NCI-H2171 treated with DMSO at 0.1 percent for 48 hours (cell line): ENCODE measurements at places on chromosomes 3 and 15.

DNA sequence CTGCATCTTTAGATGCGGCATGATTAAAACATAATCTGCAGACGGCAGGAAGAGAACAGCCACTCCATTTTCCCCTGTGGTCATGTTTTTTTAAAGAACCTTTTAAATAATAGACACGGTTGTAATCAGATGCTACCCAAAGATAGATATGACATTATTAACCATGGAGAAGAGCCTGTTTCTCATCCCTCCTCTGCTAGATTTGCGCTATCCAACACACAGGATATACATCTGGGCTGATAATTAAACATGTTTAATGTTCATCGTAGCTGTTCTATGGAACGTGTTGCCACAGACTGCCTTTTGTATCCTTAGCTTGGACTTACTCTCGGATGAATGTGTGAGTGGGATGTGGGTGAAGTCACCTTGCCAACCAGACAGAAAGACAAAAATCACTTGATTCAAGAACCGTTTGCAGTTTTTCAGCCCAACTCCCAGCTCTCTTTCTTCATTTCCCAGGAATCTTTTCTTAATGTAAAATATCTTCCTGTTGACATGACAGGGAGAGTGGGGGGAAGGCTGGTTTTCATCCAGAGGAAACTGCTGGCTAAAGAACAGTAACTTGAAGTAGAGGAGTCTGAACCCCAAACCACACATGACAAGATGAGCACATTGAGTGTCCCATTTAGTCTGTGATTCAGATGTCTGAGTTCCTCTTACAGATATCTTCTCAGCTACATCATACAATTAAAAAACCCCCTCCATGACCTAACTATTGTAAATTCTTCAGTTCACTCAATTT is 118.6 kb upstream of the PRICKLE2 start:
- DNase-seq, result no peak

DNA sequence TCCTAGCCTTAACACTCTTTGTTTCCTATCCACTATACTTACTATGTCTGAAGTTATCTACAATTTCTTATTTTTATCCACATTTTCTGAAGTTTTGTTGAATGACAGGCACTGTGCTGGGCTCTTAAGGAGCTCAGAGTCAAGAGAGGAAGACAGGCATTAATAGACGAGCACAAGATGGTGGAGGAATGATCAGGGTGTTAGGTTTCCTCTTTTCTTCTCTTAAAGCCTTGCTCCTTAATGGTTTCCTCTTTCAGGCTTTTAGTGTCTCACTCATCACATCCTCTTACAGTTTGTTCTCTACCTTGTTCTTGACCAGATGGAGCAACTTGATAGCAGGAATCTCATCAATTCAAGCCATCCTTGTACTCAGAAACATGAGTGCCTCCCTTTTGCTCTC is 52.9 kb upstream of the BCL6 start:
- peak; percentile 3 for DNase-seq

DNA sequence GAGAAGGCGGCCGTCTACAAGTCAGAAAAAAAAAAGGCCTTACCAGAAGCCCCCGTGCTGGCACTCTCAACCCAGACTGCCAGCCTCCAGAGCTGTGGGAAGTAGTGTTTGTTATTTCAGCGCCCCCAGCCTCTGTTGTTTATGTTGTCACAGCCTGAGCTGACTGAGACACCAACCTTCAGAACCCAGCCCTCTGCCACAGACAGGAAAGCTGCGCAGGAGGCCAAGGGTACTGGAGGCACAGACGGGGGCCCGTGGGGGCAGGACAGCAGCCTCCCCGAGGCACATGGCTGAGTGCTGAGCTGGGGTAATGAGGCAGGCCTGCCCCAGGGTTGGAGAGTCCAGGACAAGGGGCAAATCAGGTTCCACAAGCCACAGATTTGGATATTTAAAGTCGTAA is 33.7 kb downstream of the HCN4 start:
- no peak for DNase-seq

DNA sequence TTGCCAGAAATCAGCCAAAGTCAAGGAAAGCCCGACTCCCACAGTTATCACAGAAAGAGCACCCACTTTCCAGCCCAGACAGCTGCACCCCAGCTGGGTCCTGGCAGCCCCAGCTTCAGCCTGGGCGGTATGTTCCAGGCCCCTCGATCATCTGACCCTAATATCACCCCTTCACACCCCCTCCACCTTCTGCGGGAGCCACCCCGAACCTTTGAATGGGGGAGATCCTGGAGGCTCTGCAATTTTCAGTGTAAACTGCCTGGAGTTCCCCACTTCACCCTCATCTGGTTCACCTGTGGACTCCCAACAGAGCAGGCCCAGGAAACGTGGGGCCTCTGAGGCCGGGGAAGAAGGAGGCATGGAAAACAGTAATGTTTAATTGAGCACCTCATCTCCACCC is 5.9 kb downstream of the PRSS50 start:
- no peak for DNase-seq

- DNase-seq, result no peak
Observed at GRCh38 chr15:78645009-78645408, 4.0 kb upstream of the CHRNB4 start.

DNA sequence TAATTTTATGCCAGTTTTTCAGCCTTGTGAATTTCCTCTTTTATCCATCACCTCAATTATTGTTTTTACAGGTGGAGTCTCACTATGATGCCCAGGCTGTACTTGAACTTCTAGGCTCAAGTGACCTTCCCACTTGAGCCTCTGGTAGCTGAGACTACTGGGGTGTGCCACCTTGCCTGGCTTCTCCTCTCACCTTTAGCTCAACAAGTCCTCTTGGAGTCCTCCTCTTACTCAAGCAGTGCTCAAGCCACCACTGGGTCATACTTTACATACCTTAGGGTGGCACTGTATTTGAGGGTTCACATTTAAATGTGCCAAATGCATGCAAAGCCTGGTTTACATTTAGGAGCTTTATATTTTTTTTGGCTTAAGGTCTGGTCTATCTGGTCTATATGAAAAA is 350.1 kb upstream of the MCTP2 start:
- DNase-seq, result no peak

DNA sequence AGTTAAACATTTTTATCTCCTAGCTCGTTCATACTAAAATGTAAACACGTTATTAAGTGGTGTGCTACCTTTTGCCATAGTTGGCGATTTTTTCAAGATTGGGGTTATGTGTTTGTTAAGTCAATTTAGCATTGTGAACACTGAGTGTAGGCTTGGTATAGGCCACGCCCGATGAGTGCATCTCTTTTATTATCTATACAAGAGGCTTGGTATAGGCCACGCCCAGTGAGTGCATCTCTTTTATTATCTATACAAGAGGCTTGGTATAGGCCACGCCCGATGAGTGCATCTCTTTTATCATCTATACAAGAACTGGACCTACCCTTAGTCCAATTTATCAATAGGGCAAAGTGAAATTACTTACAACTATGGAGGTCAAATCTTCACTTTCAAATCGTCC is 70.4 kb downstream of the NIPA2 start:
- DNase-seq, result no peak

- DNase-seq, result peak; percentile 87
Observed at GRCh38 chr15:43920815-43921214, 94.0 kb downstream of the WDR76 start.

DNA sequence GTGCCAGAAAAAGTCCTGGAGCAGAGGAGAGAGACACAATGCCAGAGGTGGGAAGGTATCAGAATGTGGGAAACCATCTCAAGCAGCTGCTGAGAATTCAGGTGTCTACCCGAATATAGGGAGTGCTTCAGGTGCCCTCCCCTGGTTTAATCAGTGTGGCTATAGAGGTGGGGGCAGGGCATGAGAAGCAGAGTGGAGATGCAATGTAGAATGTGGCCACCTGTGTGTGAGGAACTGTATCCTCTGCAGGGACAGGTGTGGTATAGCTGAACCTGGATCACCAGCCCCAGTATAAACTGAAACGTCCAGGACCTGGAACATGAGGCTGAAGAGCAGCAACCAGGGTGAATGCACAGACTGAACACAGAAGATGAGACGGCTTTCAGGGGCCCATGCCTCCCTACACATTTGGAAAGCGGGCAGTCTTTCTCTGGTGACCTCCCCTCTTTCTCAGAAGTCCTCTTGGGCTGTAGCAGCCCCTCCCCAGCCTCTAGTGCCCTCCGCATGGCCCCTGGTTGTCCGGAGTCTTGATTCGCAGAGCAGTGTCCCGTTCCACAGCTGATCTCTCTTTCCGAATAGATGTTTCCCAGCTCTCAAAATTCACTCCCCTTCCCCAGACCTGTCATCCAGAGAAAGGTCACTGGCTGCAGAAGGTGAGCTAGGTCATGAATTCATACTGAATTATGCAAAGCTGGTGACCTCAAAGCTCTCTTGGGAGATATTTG is 103.1 kb downstream of the ABHD5 start:
- DNase-seq, result no peak

DNA sequence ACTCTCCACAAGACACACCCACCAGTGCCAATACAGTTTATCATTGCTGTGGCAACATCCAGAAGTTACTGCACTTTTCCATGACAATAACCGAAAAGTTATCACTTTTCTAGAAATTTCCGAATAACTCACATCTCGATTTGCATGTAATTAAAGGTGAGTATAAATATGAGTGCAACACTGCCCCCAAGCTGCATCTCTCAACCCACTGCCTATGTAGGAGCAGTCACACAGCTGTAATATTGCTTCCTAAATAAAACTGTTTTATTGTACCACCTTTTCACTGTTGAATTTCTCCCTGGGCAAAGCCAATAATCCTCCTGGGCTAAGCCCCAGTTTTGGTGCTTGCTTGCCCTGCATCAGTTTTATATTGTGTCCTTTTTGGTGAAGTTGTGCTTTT is 601.0 kb upstream of the EPHA6 start:
- no peak for DNase-seq

DNA sequence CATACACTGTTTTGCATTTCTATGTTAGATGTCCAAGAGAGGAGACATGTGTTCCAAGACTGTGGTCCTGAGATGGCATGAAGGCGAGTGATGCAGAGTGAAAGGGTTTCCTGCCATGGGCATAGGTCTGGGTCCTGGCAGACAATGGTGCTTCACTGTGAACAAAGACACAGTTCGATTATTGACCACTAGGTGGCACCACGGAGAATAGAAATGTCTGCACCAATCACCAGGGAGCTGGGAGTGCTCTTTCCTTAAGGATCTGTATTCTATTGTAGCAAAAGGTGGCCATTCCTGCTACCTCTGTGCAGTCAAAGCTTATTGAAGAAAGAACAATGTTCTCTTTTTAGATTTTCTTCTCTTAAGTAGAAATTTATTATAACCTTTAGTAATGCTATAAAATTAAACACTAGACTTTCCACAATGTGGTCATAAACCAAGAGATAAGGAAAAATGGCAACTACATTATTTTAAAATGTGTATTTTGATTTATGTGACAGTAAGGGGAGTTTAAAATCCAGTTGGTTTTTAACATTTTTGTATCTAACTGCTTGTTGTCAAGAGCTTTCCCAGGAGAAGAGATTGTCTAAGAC is 88.7 kb downstream of the GABRG3 start:
- peak; percentile 67 for DNase-seq

GRCh38 chr3:128895843-128896697 is 16.6 kb downstream of the ACAD9 start:
- no peak for DNase-seq

DNA sequence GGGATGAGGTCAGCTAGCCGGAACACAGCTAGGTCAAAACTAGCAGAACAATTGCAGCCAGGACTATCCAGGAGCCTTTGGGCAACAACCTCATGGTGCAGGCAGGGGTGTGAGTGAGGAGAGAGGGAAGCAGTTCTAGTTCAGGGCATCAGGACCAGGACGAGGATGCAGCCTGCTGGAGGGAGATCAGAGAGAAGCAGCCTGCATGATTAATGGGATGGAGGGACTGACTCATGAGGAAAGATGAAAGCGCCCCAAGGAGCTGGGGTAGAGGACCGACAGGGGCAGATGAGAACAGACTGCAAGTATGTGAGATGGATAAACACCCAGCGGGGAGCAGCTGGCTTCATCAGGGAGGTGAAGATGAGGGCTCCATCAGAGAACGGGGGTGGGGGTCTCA is 37.9 kb upstream of the LRTM1 start:
- DNase-seq, result no peak

- no peak for DNase-seq
Observed at GRCh38 chr3:18556503-18557135, 131.5 kb upstream of the SATB1 start.

DNA sequence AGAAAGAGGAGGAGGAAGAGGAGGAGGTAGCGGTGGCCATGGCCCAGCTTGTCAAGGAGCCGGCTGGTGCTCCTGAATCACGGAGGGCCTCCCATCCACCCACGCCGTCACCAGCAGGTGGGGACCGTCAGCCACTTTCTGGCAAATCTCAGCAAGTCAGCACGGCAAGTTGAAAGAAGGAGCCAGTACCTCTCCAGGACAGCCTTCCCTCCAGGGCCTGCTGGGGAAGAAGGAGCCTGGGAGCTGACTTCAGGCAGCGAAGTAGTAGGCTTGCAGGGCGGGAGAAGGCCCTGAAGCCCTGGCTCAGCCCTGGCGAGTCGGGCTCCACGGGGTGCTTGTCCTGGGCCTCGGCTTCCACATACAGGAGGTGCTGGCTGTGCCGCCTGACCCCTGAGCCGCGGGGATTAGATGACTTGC is 99.2 kb upstream of the TRPM1 start:
- DNase-seq, result no peak

DNA sequence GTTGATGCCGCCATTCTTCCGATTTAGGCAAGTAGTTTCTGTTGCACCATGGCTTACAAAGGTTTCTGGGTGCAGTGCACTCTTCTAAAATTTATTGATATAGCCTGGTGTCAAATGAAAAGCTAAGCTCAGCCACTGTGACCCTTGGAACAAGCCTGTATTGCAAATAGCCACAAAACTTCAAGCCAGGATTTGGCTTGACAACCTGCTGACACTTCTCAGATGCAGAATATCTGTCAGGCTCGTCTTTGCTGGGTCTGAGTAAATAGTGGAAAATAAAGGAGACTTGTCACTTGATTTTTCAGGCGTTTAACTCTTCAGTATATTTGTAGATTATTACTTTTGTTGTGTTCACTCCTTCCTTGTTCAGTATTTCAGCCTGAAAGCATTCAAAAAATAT is 871.8 kb downstream of the OTOL1 start:
- no peak for DNase-seq

GRCh38 chr15:42140383-42141070 is 15.9 kb downstream of the PLA2G4F start:
- DNase-seq, result no peak

- no peak for DNase-seq
Observed at GRCh38 chr15:93141371-93141794, 52.4 kb upstream of the RGMA start.

GRCh38 chr15:57034613-57035012 is 116.2 kb downstream of the TCF12 start:
- no peak for DNase-seq

DNA sequence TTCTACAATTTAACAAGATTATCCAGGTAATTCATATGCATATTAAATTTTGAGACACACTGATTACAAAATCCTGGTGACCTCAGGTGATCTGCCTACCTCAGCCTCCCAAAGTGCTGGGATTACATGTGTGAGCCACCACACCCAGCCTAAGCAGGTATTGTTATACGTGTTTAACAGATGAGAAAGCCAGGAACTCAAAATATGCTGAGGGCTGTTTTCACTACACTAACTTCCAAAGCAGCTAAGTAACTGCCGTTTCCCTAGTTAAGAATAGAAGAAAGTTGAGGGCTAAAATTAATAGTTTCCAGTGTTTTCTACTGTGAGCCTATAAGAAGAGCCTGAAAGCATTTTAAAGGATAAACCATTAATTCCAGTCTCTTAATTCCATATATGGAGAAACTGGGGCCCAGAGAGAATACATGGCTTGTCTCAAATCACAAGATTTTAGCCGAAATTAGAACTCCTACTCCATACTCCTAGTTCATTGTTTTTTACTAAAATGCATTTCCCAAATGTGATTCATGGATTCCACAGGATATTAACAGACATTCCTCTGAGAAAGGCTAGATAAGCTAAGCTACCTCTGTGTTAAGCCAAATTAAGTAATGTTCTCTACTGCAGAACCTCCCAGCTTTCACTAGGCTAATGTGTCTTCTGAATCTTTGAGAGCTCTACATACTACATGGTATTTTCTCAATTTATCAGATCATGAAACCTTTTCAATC is 17.0 kb upstream of the AVEN start:
- no peak for DNase-seq
